ENCODE measurements at places on chromosomes 2 and 18.

- DNase-seq = no peak
Observed at GRCh38 chr2:48448274-48449061, 81.5 kb upstream of the STON1 start.

GRCh38 chr2:133937669-133938068 is 316.2 kb upstream of the MGAT5 start:
- no peak for DNase-seq

DNA sequence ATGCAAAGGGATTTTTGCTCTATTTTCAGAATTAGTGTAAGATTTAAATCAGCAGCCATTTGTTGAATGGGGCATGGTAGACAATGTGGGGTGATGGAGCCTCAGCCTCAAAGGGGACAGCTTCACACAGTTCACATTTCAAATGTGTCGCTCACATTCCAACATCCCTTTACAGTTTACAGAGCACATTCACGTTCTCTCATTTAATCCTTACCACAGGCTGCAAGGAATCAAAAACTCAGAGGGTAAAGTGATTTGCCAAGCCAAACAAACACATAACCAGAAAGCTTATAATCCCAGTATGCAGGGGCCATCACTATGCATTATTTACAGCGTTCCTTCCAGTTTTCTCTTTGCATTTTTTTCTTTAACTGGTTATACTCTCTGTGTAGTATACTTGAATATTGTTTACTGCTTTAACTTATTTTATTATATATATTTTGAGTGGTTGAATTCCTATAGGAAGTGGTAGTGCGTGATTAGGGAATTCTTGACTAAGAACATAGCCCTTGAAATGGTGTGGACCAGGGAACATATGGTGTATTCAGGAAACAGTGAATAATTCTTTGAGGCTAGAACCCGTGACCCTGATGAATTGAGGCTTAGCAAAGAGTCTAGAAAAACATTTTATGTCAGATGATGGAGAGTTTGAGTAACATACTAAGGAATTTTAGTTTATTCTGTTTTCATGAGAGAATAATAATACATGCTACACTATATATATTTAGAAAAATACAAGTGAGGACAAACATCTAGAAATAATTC is 18.1 kb upstream of the TAF1B start:
- DNase-seq = no peak

DNA sequence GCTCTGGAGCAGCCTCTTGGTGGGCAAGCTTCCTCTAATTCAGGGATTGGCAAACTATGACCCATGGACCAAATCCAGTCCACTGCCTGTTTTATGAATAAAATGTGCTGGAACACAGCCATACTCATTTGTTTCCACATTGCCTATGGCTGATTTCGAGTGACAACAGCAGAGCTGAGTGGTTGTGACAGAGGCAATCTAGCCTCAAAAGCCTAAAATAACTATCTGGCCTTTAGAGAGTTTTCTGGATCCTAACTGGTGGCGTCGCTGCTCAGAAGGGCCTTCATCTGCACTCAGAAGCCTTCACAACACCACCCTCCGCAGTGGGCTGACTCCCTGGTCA is 147.1 kb downstream of the CCBE1 start:
- no peak for DNase-seq

GRCh38 chr2:58607448-58607847 is 366.3 kb upstream of the FANCL start:
- no peak for DNase-seq

DNA sequence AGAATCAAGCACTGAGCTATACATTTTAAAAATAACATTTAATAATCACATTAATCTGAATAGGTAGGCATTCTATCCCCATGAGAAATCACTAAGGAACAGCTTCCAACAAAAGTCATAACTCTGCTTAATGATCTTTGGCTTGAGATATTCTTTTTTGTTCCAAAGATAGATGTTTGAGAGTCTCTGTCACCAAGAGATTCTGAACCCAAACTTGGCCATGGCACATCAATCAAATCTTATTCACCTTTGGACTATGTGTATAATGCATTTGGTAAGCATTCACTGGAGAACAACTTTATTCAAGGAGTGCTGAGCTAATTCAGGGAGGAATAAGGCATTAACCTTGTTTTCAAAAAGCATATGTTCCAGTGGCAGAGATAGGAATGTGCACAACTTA is 743.3 kb downstream of the SLC4A3 start:
- DNase-seq = no peak

GRCh38 chr2:26840937-26841610 is 6.9 kb upstream of the DPYSL5 start:
- peak; percentile 32 for DNase-seq

- no peak for DNase-seq
Observed at GRCh38 chr2:161177969-161178368, 17.7 kb downstream of the TANK start.

- no peak for DNase-seq
Observed at GRCh38 chr2:128867936-128868636, 549.4 kb upstream of the HS6ST1 start.

- DNase-seq = no peak
Observed at GRCh38 chr18:58041633-58042032, 2.4 kb upstream of the NEDD4L start.

DNA sequence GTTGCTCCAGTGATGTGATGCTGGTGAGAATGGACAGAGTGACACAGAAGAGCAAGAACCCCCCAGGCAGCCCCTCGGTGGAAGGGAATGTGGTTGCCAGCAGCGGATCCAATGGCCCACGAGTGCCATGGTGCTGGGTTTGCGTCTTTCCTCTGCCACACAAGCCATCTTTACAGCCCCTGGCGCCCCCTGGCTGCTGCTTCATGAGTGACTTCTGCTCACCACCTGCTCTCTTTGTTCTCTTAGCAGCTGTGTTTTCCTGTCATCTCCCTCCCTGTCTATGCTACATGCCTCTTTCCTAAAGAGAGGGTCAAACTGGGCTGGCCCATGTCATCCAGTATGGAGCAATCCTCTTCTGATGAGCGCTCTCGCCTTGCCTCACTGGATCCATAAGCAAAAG is 300.0 kb upstream of the SMIM21 start:
- DNase-seq = peak; percentile 27

- no peak for DNase-seq
Observed at GRCh38 chr18:70216788-70217187, 11.3 kb upstream of the RTTN start.

GRCh38 chr2:160252278-160252887 is 52.3 kb upstream of the ITGB6 start:
- peak; percentile 36 for DNase-seq

- no peak for DNase-seq
Observed at GRCh38 chr2:127080938-127081755, 25.8 kb downstream of the BIN1 start.

DNA sequence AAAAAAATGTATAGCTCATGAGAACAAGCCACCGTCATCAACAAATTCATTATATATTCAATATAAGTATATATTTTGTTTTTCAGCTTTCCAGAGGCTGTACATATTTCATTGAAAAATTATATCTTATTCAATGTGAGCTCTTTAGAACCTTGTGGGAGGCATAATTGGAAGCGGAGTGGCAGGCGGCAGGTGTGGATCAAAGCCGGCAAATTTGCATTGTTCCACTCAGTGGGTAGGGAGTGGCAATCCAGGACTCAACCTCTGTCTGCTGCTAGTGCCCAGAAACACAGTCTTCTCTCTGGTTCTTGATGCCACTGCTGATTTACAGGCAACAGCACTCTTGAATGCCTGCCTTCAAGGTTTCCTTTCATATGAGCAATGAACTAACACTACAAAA is 46.9 kb downstream of the GCA start:
- no peak for DNase-seq

DNA sequence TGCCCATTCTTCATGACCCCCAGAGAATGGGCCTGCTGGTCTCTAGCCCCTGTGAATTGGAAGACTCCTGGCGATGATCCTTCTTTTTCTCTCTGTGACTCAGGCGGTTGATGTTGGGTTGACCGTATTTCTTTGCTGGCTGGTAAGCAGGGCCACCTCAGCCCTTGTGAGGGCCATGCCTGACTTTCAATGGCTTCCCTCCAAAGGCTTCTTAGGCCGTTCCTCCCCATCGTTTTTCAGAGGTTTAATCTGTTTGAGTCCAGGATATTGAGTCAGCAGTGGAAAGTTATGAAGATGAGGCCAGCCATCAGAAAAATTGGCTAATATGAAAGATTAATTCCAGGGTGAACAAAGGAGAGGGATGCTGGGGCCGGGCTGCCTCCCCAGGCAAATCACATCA is 13.6 kb downstream of the HPCAL1 start:
- no peak for DNase-seq

DNA sequence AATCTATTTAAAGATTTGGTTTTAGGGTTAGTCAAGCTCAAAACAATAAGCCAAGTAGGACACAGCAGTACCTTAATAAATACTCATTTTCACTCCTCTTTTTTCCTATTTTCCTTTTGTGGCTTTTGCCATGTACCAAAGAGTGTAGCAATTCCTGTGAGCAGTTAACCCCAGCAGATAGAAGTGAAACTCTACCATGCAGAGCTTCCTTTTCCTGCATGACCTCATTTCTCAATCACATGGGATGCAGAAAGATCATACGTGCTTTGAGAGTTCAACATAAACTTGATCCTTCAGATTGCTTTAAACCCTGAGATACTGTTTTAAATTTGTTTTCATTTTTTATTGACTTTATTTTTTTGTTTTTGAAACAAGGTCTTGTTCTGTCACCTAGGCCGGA is 99.1 kb upstream of the ARHGAP15 start:
- no peak for DNase-seq

GRCh38 chr18:2572171-2572569 is 813 bp downstream of the NDC80 start:
- DNase-seq = no peak

- no peak for DNase-seq
Observed at GRCh38 chr18:77772177-77772576, 522.5 kb downstream of the GALR1 start.

DNA sequence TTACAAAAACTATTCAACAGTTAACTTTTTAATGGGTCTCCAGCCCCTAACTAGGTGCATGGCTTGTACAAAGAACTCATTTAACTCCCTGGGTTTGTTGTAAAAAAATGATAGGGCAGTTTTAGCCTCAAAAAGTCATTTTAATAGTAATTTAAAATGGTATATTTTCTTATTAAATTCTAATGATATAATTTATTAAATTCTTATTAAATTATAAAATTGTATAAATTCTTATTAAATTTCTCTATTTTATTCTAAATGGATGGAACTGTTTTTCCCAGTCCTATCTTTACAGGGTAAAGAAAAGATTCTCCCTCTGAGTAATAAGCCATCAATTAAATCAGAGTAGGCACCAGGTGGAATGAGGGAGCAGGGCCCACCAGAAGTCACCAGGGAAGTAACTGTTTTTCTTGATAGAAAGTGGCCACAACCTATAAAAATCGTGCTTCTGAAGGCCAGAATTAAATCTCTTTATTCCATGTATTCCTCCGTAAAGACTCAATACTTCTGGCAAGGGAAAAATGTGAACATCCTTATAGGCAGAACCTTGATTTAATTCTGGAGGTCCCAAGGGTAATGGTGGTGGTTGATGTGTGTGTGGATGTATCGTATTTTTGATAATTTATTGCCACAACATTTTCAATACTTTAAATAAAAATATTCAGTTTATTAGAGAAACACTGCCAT is 814 bp downstream of the FKBP7 start:
- DNase-seq = peak; percentile 56

DNA sequence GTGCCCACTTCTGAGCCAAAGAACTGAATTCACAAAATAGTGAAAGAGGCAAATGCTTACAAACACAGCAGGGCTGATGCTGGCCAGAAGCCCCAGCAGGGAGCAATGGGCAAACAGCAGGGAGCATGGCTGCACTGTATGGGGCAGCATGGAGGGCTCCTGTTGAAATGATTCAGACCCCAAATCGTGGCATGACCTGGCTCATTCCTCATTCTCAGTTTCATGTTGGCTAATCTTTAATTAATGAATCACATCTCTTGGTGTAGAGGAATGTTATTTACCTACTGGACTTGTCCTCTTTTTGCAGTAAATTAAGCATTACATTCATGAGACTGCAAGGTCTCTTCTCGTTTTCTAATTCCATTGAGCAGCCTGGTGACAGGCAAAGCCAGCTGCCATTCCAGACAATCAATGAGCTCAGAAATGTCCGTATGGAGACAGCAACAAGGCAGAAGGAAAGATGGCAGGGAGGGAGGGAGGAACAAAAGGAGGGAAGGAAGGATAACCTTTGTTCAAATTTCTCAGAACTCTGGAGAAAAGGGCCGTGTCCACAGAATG is 84.9 kb upstream of the ST8SIA3 start:
- no peak for DNase-seq

- no peak for DNase-seq
Observed at GRCh38 chr18:57901825-57902589, 98.9 kb upstream of the ATP8B1 start.
